ENCODE measurements at places on chromosomes 3 and 15. TPM values are rescaled to one million over a fixed set of nuclear protein-coding genes. Genes with fewer than 3 reads are reported as not detected.

- DNase-seq = no peak
These were observed 1.2 kb upstream of the LMCD1 start for GRCh38 chr3:8500319-8500988.

DNA sequence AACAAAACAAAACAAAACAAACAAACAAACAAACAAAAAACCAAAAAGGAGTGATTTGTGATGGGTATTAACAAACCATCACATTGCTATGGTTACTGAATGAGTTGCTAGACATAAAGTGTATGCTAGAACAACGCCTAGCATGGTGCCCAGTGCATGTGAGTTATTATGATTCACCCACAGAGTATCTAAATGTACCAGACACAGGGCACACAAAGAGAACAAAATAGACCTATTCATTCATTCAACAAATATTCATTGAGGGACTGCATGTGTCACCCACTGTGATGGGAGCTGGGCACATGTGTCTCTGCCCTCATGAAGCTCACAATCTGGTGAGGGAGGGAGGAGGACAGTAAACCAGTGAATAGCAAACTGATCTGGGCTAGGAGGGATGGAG lies 11.6 kb upstream of the ACAN start:
- no peak for DNase-seq

GRCh38 chr3:47533481-47533880 lies 20.0 kb upstream of the ELP6 start:
- DNase-seq = no peak

- no peak for DNase-seq
These were observed 10.6 kb downstream of the HCN4 start for GRCh38 chr15:73357999-73358665.

LRTM1 gene
- polyA plus RNA-seq = not detected

CASR gene
- polyA plus RNA-seq = not detected

DNA sequence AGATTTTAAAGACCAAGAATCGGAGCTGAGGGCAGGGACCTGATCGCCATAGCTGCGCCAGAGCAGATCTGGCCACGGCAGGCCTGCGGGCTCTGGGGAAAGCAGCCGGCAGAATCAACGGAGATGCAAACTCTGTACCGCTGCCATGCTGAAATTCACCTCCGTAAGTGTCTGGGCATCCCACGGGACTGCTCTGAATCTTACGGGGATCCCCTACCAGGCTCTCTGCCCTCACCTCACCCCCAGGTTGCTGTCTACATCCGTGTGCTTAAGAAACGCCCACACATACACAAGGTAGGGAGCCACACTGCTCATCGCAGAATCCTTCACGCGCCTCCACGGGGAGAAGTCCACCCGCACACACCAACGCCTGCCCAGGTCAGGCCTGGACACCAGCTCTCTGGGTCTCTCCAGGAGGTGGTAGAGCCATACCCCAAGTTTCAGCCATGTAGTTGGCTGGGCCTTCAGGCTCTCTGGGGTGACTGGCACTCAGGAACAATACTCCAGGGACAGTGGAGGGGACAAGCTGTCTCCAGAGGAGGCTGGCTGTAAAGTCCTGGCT lies 33.5 kb downstream of the FAM174B start:
- no peak for DNase-seq

SHC4 gene
- polyA plus RNA-seq = 0.14 TPM

DNA sequence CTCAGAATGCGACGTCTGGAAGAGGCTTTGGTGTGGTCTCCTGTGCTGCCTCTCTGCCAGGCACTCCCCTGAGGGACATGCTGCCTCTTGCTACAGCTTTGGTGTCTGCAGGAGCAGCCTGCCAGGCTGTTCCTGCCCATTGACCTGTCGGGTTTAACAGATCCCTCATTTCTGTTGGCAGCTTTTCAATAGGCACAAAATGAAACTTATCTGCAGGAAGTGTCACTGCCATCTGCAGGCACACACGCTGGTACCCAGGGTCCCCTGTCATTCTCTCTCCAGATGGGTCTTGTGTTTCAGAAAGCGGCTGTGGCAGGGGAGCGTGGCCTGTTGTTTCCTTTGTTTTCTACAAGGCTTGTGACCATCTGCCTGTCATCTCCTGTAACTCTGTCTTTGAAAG lies 328.3 kb upstream of the CHRM5 start:
- DNase-seq = no peak

ZFAND6 gene
- polyA plus RNA-seq = 125 TPM

DNA sequence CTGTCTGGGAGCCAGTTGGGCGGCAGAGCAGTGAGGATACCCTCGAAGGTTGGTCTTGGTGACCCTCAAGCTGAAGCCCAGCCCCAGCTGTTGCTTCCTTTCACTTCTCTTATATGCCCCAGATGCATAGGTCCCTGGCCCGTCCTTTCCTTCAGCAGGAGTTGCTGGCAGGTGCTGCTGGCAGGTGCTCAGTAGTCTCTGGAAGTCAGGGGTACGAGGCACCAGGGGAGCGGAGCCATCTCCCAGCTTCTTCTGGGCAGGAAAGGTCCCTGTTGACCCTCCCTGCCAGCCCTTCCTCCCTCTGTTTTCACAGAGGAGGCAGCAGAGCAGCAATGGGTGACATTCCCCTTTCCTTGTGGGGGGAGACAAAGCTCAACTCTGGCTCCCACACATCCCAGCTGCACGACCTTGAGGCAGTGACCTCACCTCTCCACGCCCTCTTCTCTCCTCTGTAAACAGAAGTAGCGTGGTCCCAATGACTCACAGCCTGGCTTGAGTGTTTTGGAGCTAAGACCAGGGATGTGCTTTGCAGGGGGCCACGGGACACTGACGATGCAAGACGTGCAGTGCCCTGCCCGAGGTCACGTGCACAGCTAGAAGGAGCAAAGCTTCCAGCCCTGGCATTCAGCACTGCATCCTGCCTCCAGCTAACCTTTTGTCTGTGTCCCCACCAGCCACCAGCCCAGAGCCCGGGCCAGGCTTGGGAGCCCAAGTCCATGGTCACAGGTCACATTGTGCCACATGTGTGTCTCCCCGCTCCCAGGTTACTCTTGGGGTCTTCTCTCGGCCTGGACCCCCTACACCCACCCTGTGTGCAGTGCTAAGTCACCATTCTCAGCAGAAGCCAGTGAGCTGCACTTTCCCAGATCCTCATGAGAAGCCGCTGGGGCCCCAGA lies 49.7 kb downstream of the SLC6A6 start:
- DNase-seq = peak; percentile 82

- no peak for DNase-seq
These were observed 91.8 kb downstream of the LIPC start for GRCh38 chr15:58523634-58524033.

GRCh38 chr3:23751212-23751723 lies 54.5 kb upstream of the UBE2E1 start:
- DNase-seq = no peak

- peak; percentile 77 for DNase-seq
These were observed 721 bp downstream of the ADAMTS7 start for GRCh38 chr15:78810362-78811123.

DNA sequence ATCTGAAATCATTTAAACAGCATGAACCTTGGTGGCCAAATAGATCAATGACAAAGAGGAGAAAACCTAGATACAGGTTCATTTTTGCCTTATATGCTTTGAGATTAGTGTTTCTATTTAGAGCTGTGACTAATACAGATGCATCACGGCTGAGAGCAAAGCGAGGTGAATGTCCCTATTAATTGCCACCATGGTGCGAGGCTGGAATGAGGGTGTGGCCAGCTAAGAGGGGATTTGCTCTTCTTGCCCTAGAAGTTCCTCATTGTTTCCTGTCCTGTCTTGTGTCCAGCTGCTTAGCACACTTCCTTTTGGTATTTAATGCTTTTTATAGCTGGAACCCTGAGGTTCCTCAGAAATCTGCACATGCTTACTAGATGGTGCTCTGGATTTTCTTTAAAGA lies 339.1 kb upstream of the RGMA start:
- no peak for DNase-seq

TTLL13 gene
- polyA plus RNA-seq = 0.03 TPM

EOMES gene
- 0.01 TPM for polyA plus RNA-seq

GRCh38 chr3:183149915-183150750 lies 12.4 kb downstream of the LAMP3 start:
- no peak for DNase-seq

DNA sequence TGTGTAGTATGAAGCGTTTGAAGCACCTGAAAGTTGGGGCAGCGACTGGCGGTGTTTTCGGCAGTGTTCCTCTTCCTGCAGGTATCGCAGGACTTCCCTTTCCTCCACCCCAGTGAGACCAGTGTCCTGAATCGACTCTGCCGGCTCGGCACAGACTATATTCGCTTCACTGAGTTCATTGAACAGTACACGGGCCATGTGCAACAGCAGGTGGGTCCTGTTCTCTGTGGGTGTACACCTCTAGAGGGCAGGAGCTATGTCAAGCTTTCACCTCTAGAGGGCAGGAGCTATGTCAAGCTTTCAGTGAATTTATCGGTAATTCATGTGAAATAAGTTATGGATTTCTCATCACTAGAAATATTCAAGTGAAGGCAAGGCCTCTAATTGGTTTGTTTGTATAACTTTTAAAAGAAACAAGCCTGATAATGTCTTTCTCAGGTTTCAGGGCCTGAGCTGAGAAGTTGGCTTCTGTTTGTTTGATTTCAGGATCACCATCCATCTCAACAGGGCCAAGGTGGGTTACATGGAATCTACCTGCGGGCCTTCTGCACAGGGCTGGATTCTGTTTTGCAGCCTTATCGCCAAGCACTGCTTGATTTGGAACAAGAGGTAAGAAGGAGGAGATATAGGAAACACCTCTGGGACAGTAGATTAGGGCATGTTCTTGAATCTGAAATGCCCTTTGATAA lies 5.3 kb downstream of the TUBGCP4 start:
- DNase-seq = no peak

DNA sequence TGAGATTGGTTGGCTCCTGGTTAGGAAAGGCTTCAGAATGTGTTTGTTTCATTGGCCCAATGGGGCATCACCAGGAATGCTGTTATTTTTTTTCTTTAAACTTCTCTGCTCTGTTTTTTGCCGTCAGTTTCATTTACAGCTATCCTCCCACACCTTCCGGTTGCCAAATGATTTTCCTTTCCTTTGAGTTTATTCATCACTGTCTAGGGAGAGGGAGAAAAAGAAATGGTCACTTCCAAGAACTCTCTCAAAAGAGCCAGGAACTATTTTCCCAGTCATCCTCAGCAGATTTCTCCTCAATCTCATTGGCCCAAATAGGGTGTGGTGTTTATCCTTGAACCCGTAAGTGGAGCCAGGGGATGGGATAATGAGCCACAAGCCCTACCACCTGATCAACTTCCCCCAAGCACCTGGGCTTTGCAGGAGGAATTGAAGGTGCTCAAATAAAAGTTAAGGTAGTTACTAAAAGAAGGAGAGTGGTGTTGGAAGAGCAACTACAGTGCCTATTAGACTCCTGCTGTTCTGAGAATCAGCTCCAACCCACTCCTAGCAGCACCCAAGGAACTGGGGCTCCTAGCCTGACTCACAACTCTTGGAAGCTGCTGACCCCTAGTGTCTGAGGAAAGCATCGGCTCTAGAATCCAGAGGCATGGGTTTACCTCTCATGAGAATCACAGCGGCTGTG lies 183.8 kb upstream of the IL12A start:
- DNase-seq = peak; percentile 43

DNA sequence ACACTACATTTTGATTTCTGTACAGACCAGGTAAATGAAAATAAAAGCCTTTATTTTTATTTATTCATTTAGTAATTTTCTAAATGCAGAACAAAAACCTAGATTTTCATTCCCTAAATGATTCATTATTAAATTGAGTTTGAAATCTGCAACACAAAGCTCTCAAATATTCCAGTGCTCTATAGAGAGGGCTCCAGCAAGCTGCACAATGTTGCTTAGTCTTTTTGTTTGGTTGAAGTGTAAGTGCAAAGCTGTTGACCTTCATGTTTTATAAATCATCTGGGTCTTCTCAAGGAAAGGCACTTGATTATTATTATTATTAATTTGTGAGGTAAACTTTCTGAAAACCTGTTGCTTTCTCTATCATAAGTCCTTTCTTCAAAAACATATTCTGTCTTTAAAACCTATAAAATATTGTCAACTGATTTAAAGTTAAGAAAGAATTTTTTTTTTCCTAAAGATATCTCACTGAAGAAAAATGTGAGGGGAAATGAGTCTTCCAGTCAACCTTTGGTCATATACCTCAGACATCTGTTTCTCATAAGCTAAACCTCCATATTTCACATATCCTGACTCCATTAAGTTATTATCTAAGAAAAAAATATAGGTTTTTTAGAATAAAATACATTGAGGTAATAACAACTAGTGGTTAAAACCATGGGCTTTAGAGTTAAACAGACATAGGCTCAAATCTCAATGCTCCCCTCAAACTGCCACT lies 100.7 kb downstream of the ZIC4 start:
- no peak for DNase-seq

GRCh38 chr15:81301815-81302399 lies 22.0 kb downstream of the STARD5 start:
- no peak for DNase-seq

- no peak for DNase-seq
These were observed 358.4 kb upstream of the SEMA6D start for GRCh38 chr15:47358876-47359275.

GRCh38 chr3:171658841-171659240 lies 151.4 kb downstream of the PLD1 start:
- no peak for DNase-seq

- no peak for DNase-seq
These were observed 41.0 kb downstream of the RAB11A start for GRCh38 chr15:65910341-65910740.

GRCh38 chr15:95565016-95565600 lies 765.4 kb upstream of the NR2F2 start:
- no peak for DNase-seq

STAC gene
- polyA plus RNA-seq = 0.43 TPM

DNA sequence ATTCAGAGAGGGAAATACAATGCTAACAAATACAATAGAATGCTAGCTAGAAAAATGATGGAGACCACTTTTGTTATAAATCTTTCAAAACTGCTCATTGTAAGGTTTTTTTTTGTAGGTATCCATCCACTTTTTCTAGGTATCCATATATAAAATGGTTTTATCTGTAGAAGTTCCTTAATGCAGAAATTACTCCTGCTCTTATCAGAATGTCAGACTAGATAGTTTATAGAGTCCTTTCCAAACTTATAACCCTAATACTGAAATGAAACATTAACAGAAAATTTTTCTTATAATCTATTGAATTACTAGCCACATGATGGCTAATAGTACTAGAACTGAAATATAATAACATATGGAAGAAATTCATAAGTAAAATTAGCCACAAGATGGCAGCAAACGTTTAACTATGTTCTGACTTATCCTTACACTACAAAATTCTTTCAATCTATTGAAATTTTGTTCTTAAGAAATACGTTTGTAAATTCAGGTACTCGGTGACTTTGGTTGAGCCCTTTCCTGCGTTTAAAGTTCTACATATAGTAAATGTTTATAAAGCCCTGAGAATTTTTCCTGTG lies 58.5 kb downstream of the ECT2 start:
- no peak for DNase-seq

LRRK1 gene
- polyA plus RNA-seq = 0.91 TPM

DNA sequence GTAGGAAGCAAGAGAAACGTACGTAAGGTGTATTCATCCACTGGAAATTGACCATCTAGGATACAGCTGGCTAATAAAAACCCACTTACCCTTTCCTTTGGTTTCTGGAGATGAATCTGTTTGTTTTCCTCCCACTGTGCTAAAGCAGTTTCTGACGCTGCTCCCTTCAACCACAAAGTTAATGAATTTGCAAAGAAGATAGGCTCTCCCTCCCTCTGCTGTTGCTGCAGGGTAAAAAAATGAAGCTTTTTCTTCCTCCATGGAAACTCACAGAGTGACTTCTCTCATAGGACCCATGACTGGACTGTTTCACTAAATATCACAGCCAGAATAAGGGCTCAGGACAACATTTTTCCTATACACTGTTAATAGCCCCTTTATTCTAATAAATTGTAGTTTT lies 172.1 kb upstream of the LRRN1 start:
- DNase-seq = no peak

PPCDC gene
- polyA plus RNA-seq = 24.3 TPM

- DNase-seq = peak; percentile 64
These were observed 45.0 kb downstream of the BLM start for GRCh38 chr15:90762109-90762508.

All from psoas muscle (tissue), 8 donors.